ENCODE measurements at places on chromosomes 13 and 19. TPM values are rescaled to one million over a fixed set of nuclear protein-coding genes. Genes with fewer than 3 reads are reported as not detected.

GRCh38 chr13:40220299-40220935 lies 446.0 kb downstream of the FOXO1 start:
- peaks cover 5% of the 10 kb centered on the region for H3K36me3 ChIP-seq
- no peaks in the 10 kb centered on the region for H3K27me3 ChIP-seq
- no peak overlapping the region for H3K4me3 ChIP-seq
- H3K4me1 ChIP-seq: peaks cover 45% of the 10 kb centered on the region
- peak; percentile 12 for DNase-seq

DNA sequence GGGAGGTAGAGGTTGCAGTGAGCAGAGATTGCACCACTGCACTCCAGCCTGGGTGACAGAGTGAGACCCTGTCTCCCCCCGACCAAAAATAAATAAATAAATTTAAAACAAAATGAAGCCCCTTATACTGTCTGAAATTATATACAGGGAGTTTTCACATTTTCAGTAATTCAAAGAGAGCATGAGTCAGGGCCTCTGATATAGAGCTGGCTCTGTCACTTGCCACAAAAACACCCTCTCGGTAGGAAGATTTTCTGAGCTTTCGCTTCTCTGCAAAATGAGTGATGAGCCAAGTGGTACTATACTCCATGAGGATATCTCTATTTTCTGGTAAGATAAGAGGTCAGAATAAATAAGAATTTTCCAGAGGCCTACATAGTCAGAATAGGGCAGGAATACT lies 462.9 kb downstream of the COG6 start:
- H3K4me1 ChIP-seq: peaks cover 47% of the 10 kb centered on the region
- H3K36me3 ChIP-seq: peaks cover 18% of the 10 kb centered on the region
- no peaks in the 10 kb centered on the region for H3K27me3 ChIP-seq
- H3K27ac ChIP-seq: no peak overlapping the region
- H3K4me3 ChIP-seq: no peak overlapping the region

DNA sequence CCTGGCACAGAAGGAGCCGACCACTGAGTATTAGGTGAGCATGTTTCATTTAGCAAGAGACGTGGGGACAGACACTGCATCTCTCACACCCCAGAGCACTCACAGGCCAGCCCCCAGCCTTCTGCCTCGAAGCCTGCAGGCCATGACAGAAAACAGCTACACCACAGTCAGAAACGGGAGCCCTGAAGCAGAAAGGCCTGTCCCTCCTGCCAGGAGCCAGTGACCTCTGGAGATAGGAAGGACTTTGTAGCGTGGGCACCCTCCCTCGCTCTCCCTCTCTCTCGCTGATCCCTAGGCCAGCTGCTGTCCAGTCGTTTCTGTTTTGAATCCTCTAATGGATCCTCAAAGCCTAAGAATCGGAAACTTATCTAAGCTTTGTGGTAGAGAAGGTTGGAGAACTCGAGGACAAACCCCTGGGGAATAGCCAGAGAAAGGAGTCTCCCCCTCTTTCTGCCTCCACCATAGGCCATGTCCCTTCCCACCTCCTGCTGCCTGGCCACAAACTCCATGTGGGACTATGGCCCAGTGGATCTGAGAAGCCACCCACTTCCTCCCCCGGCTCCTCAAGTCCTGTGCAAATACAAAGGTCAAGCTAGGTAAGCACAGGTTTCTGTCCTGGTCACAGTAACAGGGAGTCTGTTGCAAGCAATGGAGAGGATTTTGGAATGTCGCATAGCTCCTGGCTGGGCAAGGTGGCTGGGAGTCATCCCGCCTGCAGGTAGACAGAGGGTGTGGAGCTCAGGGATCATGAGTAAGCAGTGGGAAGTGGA lies 95.1 kb downstream of the NUFIP1 start:
- H3K27me3 ChIP-seq: peaks cover 4% of the 10 kb centered on the region
- no peak for DNase-seq
- H3K36me3 ChIP-seq: no peaks in the 10 kb centered on the region
- no peak overlapping the region for H3K4me3 ChIP-seq
- no peaks in the 10 kb centered on the region for H3K4me1 ChIP-seq

GRCh38 chr13:93721483-93721882 lies 494.9 kb downstream of the GPC6 start:
- H3K4me1 ChIP-seq: no peaks in the 10 kb centered on the region
- no peak for DNase-seq
- no peak overlapping the region for H3K27ac ChIP-seq
- no peaks in the 10 kb centered on the region for H3K36me3 ChIP-seq

DNA sequence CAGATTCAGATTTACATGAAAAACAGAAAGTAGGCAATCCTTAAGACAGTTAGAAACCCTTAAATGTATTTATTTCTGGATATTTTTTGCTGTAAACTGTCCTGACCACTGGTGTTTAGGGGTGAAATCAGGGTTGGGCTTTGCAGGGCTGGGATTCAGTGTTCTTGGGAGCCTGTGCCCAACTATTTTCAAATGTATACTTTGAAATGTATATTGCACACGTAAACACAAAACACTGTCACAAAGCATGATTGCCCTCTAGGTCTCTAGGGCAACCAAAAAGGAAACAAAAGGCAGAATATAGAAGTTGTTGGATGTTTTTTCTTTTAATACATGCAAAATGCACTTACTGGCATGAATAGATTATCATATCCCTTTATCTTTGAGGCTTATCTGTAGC lies 1185.4 kb downstream of the DIAPH3 start:
- H3K4me1 ChIP-seq: no peaks in the 10 kb centered on the region
- H3K36me3 ChIP-seq: no peaks in the 10 kb centered on the region
- no peaks in the 10 kb centered on the region for H3K27me3 ChIP-seq
- H3K4me3 ChIP-seq: no peak overlapping the region

MAB21L1 gene
- not detected for total RNA-seq

TUBB4A gene
- total RNA-seq: 3.0 TPM

VSIG10L gene
- total RNA-seq: 6.0 TPM

CRX gene
- not detected for total RNA-seq
